ENCODE measurements at places on chromosomes 2 and 18.

GRCh38 chr2:111636905-111637304 lies 247.1 kb downstream of the ANAPC1 start:
- no peak for DNase-seq

DNA sequence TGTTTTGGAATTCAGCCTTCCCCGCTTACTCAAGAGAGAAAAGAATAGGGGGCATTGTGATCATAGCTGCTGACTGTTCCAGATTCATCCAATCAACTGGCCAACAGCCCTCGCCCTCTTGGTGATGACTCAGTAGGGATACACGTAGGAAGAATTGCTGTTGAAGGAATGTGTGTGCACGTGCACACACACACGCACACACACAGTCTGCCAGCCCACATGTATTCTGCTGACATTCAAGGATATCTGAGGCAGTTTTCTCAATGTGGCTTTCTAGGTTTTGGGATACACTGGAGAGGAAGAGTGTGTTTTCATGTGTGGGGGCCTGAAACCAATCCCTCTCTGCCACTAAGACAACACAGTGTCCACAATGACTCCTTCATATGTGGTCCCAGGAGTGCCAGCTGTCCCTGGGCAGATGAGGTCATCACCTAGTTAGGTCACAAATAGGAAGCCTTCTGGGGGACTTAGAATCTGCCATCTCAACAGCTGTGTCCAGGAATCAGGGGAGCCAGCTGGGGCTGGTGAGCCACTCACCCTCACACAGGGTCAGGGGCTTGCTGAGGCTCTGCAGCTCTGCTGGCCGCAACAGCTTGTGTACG lies 352.6 kb downstream of the SS18 start:
- no peak for DNase-seq

GRCh38 chr2:196504788-196505187 lies 134.7 kb upstream of the CCDC150 start:
- DNase-seq = no peak

- DNase-seq = no peak
These were observed 101.7 kb upstream of the MSH2 start for GRCh38 chr2:47301277-47301618.

GRCh38 chr2:240465268-240465764 lies 29.9 kb downstream of the GPC1 start:
- DNase-seq = no peak

- DNase-seq = no peak
These were observed 200.3 kb upstream of the ACVR2A start for GRCh38 chr2:147644491-147644890.
